ENCODE measurements at places on chromosomes 5 and 9.

- DNase-seq: peak; percentile 22
Observed at GRCh38 chr9:87950765-87951488, 23.4 kb downstream of the CDK20 start.

DNA sequence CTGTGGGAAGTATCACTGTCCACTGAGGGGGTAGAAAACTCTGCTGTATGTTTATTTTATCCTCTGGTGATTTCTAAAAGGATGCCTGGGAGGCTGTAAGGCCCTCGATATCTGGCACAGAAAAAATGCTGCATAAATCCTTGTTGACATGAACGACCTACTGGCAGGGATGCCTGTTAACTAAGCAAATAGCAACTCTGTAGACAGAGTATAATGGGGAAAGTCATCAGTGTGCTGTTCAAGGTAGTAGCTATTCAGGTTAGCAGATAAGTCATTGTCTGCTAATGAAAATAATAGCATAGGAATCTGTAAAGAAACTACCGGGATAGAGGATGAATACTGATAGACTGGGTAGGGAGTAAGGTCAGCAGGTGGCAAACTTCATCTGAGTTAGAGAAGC lies 194.8 kb downstream of the TARS1 start:
- DNase-seq: no peak

DNA sequence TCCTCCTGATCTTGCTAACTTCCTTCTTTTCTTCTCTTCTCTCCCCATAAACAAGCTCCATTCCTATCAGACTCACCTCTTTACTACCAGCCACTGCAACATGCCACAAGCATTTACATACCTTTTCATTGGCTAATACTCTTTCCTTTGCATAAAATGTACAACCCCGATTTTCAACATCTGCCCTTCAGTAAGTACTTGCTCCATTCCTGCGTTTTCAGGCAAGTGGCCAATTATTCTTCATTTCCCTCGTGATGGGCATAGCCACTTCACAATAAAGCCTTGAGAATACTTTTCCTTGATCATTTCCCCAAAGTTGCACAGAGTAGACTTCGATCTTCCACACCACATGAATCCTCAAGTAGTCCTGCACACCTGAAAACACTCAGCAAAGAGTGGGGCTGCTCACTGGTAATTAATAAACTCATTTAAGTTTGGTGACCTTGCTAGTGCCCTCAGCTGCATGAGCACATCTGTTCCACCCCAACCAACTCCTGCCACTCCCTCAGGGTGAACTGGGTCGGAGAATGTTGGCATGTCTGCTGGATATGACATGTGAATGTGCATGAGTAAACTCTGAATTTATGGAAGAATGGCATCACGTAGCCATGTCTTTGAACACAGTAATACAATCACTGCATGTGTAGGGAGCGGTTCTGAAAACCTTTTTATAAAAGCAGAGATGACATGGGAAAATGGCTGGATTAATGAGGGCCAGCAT lies 535.8 kb downstream of the SEMA5A start:
- no peak for DNase-seq

GRCh38 chr5:175718401-175719108 lies 60.7 kb downstream of the HRH2 start:
- peak; percentile 15 for DNase-seq

DNA sequence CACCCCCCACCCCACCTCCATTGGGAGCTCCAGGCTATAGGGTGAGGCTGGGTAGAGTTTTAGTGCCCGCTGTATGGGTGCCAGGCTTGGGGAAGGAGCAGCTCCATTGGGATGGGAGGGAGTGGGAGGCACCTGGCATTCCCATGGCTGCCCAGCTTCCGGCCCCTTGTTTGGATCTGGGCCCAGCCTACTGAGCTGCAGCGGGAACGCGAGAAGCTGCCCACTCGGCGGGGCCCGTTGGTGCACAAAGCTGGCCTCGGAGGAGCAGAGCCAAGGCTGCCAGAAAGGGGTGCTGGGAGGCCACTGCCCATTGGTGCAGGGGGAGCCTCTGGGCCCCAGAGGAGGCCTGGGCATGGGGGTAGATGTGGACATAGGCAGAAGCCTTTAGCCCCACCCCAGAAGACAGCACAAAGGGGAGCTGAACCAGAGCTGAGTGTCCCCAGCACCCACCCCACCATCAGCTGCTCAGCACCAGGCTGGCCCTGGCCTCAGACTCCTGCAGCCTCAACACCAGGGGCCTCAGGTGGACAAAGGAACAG lies 4.4 kb downstream of the LCN9 start:
- DNase-seq: no peak

DNA sequence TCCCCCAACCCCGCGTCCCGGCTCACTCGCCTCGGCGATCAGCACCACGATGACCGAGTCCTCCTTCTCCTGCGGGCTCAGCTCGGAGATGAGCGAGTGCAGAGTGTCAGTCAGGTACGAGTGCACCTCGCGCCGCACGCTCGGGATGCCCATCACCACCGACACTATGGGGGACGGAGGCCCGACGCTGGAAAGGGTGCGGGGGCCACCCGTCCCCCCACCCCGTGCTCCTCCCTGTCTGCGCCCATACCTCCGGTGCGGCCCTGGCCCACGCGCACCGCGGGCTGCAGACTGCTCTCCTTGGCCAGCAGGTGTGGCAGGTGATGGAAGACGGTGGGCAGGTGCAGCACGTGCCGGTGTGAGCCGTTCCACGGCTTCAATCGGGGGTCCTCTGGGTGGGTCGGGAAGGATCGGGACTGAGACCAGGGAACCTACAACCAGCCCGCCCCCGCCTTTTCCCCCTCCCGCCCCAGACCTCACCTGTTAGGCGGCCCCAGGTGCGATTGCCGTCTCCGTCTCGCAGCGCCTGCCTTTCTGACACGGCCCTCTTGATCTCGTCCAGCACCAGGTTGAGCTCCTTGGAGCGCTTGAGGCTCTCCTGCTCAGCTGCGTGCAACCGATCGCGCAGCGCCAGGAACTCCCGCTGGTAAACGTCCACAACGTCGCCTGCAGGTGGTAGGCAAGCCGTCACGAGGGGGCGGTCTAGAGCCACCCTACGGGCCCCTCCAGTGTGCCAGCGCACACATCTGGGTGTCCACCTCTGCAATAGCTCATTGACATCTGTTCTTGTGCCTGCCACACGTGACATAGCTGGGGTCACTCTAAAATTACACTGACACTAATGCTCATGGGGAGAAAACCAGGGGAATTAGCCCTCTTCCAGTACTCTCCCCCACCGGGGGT lies 5.1 kb downstream of the MGAT4B start:
- peak; percentile 62 for DNase-seq

GRCh38 chr5:65133477-65134110 lies 348.1 kb downstream of the ADAMTS6 start:
- peak; percentile 26 for DNase-seq

- DNase-seq: no peak
Observed at GRCh38 chr5:34748431-34748830, 90.5 kb upstream of the TTC23L start.

GRCh38 chr5:143569722-143570567 lies 166.5 kb upstream of the NR3C1 start:
- DNase-seq: no peak

- DNase-seq: no peak
Observed at GRCh38 chr5:158304607-158305006, 445.7 kb upstream of the CLINT1 start.

DNA sequence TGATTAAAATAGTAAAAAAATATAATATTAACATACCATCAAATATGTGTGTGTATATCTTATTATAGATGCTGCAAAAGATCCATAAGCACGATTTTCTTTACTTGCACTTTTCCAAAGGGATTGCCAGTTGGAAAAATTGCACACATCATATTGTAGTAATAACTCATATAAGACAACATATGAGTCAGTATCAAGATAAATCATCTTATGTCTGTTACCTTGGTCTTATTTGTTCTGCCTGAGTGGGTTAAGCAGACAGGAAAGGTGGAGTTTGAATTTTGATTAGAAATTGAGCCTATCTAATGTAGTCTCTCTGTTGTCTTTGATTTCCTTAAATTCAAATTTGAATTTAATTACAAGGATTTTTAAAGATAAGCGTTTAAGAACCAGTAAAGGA lies 24.6 kb downstream of the LYSMD3 start:
- DNase-seq: no peak

DNA sequence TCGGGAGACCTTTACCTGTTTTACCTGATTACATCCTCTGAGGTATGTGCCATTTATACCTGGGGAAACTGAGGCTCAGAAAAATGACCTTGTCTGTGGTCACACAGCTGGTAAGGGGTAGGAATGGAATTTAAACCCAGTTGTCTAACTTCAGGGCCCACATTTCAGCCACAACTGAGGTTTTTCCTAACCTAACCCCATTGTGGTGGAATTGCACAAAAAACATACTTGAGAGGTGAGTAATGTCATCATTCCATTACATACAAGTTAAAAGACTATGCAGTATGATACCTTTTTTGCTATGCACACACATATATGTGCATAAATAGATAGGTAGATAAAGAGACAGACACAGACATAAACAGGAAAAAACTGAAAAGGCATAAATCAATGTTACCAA lies 14.1 kb downstream of the FGF1 start:
- no peak for DNase-seq

DNA sequence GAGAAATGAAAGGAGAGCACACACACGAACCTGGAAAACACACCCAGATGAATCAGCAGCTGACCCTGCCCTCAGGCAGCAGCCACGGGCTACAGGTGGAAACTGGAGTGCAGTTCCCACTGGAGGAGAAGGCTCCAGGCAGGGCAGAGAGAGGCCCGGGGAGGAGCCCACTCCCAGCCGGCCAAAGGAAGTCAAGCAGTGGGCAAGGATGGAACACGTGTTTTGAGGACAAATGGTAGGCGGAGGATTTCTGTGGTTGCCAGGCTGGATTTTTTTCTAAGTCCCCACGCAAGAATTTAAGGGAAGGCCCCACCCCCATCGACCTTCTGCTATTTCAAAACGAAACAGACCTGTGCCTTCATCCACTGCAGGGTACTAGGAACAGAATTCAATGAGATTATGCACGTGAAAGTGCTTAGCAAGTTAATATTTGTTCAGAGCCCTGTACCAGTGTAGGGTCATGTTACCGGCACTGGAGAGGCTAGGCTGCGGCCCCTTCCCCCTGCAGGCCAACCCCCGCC lies 6.8 kb downstream of the EPB41L4B start:
- no peak for DNase-seq

GRCh38 chr5:111472579-111472978 lies 39.8 kb downstream of the STARD4 start:
- no peak for DNase-seq

- no peak for DNase-seq
Observed at GRCh38 chr5:50684721-50685120, 18.3 kb downstream of the PARP8 start.

- peak; percentile 90 for DNase-seq
Observed at GRCh38 chr5:127957183-127957582, 126.4 kb upstream of the SLC12A2 start.

All from cerebellar cortex (tissue), 1 donor.